ENCODE measurements at places on chromosomes 16 and 17.
A peak's percentile ranks its signal among the peaks of the same experiment; 100 is the strongest.

DNA sequence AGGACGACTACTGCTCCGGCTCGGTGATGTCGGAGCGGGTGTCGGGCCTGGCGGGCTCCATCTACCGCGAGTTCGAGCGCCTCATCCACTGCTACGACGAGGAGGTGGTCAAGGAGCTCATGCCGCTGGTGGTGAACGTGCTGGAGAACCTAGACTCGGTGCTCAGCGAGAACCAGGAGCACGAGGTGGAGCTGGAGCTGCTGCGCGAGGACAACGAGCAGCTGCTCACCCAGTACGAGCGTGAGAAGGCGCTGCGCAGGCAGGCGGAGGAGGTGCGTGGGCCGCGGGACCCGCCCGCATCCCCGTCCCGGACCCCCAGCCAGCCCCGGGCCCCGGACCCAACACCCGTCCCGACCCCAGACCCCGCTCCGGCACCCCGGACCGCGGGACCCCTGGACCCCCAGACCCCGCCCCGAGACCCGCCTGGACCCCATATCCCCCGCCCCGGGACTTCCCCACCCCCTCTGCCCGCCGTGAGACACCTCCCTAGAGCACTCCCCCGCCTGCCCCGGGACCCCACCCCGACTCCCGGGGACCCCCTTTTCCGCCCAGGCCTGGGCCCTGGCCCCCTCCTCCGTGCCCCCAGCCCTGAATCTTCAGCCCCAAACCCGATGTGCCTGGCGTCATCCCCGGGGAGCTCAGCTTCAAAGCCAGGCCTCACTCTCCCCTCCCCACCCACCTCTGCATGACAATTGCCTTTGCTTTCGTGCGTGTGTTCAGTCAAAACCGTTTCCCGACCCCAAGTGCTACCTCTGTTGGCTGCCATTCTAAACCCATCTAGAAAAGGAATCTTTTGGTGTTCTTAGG, 594 bp downstream of the MAPK8IP3 start:
- DNase-seq: peak; percentile 67

DNA sequence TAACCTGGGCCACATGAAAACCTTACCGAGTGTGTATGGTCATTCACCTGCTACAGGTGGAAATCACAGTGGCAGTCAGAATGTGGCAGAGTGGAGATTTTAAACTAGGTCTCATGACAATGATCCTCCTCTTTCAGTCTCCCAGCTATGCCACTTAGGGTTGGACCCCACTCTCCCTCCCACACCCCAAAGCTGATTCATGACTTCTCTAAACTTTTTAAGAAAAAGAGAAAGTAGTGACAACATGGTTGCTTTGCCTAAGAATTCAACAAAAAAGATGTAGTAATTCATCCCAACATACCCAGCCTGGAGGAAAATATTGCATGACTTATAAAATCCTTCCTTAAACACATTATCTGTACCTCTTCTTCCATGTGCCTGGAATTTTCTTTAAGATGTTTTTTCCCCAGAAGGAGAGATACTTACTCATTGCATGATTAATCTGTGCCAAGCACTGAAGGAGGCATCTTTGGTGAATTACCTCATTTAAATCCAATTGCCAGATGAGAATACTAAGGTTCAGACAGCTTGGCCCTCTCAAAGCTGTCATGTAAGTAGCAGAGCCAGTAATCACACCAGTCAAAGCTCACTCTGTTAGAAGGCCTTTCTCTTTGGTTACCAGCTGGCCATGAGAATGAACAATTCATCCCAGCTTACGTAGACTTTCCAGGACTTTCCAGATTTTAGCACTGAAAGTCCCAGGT, 119.9 kb downstream of the COPRS start:
- DNase-seq: no peak

DNA sequence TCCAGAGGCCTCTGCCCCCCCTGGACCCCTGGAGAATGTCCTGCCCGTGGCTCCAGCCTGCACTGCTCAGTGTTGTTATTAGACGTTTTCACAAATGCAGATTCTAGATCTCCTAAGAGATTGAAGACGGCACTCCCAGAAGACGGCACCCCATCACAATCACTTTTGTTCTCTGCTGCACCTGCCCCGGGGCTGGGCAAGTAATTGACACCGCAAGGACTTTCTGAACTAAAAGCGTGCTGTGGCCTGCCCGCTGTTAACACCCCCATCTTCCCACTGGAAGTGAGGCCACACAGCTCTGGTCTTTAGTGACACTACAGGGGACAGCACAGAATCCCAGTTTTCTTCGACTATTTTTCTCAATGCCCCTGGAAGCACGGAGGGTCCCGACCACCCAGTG, 256.9 kb downstream of the ENGASE start:
- DNase-seq: no peak

DNA sequence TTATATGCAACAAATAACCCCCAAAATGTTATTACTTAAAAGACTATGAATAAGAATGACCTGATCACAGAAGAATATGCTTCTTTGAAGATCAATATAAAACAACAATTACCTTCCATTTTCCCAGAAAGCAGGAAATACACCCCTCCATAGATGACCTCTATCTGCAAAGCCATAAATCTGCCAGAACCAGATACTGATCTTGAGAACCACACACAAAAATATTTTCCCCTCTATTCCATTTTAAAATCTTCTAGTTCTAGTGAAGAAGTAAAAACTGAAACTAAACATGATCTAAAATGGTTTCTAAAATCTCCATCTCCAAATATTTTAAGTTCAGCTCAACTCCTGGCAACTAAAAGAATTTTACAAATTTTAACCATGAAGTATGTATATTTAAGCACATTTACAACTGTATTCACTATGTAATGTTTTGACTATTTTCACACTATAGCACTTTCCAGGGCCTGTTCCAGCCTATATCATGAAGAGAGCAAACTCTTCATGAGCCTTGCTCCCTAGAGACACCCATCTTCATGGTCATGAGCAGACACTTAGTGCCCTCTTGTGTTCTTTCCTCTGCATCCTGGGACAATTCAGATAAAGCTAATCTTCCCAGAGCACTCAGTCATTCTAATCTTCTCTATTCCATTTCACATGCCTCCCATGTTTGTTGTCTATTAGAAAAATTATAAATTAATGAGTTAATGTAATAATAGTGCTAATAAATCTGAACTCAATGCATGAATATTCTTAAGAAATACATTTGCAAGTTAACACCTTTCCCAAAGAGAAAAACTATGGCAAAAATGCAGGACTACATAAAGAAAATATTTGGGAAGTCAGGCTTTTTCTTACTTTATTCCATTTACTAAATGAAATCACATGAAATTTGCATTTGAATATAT, 87.0 kb downstream of the HELZ start:
- peak; percentile 50 for DNase-seq

GRCh38 chr17:76905036-76905435, 36.8 kb downstream of the MGAT5B start:
- DNase-seq: no peak

GRCh38 chr17:62565817-62566216, 61.7 kb upstream of the MRC2 start:
- no peak for DNase-seq

- no peak for DNase-seq
These were observed 268.1 kb downstream of the SOX9 start for GRCh38 chr17:72388765-72389473.

GRCh38 chr17:12545877-12546513, 119.7 kb upstream of the MYOCD start:
- DNase-seq: peak; percentile 12

DNA sequence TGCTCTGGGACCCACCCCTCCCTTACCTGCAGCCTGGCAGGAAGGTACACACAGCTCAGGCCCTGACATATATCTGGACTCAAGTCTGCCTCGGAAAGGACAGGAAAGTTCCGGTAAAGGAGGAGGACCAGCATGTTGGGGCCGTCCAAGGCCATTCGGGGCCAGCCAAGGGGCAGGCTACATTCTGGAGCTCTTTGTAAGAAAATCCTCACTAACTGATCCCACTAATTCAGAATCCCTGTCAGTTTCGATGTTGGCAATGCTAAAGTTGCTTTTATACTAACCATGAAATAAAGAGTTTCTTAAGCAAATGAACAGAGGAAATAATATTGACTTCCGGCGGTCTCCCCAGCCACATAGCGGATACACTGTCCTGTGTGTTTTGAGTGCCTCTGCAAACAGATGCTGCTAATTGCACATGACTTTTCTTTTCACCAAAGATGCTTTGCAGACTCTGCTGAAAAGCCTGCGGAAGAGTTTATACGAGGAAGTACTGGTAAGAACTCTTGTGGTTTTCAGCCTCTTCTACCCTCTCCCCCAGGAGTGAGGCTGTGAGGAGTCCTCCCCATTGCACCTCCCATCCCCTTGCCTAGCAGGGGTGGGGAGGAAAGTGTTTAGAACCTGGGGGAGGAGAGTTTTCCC, 54.8 kb downstream of the PLXDC1 start:
- DNase-seq: no peak

DNA sequence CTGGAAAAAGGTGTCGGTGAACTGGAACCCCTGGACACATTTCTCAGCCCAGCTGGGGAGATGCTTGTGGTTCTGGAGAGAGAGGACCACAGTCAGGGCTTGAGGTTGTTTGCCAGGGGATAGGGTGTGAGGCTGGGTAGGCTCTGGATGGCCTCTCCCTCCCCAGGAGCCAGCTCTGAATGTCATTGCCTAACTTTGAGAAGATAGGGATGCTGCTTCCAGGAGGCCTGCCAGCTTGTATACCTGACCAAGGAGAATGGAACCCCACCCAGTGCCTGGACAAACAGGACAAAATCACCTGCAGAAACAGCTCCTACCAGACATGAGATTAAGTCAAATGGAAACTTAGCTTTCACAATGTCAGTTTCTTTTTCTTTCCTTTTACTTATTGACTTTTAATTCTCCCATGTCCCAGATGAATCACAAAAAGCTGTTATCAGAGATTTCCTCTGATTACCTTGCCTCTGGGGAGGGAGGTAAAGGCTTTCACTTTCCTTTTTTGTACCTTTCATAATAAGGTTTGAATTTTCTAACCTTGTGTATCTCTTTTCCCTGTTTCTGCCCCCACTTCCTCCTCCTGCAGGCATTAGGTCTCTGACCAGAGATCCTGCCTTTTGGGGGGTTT, 29.8 kb upstream of the PLLP start:
- no peak for DNase-seq

DNA sequence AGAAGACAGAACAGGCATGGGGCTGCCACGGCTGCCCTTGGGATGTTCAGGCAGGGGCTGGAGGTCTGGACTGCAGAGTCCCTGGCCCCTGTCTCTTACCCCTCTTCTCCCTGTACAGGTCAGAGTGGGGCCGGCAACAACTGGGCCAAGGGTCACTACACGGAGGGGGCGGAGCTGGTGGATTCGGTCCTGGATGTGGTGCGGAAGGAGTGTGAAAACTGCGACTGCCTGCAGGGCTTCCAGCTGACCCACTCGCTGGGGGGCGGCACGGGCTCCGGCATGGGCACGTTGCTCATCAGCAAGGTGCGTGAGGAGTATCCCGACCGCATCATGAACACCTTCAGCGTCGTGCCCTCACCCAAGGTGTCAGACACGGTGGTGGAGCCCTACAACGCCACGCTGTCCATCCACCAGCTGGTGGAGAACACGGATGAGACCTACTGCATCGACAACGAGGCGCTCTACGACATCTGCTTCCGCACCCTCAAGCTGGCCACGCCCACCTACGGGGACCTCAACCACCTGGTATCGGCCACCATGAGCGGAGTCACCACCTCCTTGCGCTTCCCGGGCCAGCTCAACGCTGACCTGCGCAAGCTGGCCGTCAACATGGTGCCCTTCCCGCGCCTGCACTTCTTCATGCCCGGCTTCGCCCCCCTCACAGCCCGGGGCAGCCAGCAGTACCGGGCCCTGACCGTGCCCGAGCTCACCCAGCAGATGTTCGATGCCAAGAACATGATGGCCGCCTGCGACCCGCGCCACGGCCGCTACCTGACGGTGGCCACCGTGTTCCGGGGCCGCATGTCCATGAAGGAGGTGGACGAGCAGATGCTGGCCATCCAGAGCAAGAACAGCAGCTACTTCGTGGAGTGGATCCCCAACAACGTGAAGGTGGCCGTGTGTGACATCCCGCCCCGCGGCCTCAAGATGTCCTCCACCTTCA, 11.7 kb downstream of the TUBB3 start:
- no peak for DNase-seq

DNA sequence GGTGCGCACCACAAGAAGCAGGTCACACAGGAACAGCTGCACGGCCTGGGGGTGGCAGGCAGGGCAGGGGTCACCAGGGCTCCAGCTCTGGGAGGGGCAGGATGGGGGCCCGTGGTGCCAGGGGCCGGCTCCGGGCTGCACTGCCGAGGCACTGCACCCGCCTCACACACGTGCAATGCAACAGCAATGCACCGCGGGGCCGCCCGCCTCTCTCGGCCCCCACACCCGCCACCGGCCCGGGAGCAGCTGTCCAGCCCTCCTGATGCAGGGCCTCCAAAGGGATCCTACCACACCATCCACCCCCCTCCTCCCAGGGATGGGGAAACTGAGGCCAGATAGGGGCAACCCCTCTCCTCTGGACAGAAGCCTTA, 23.1 kb downstream of the SREBF1 start:
- DNase-seq: no peak

GRCh38 chr17:59369031-59369975, 37.8 kb downstream of the YPEL2 start:
- no peak for DNase-seq

DNA sequence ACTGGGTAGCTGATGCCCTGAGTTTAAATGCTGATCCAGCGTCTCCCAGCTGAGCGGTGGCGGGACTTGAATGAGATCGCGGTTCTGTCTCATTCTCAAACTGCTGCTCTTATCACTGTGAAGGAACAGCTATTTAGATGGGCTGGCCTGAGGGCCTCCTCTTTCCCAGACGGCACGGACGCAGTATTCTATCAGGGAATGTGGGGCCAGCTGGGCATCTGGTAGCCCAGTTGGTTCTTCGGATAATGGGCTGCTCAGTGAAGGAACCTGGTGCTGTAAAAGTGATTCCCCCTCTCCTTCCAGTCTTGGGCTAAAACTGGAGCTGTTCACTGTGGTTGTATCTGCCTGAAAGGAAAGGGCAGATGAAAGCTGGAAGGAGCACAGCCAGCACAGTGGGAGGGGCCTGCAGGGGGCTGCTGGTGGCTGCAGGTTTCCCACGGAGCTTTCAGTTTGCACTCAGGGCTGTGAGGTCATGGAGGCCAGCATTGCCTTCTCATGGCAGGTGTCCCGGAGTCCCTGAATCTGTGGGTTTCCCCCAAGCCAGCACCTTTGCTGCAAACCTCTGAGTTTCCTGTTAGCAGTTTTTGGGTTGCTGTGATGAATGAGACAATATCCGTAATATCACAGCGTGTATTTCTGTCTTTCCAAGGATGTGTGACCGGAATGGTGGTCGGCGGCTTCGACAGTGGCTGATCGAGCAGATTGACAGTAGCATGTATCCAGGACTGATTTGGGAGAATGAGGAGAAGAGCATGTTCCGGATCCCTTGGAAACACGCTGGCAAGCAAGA, 3.6 kb downstream of the IRF8 start:
- DNase-seq: no peak
